Common myeloid progenitor, CD34-positive (primary cell): ENCODE measurements at places on chromosomes 7 and 10.

DNA sequence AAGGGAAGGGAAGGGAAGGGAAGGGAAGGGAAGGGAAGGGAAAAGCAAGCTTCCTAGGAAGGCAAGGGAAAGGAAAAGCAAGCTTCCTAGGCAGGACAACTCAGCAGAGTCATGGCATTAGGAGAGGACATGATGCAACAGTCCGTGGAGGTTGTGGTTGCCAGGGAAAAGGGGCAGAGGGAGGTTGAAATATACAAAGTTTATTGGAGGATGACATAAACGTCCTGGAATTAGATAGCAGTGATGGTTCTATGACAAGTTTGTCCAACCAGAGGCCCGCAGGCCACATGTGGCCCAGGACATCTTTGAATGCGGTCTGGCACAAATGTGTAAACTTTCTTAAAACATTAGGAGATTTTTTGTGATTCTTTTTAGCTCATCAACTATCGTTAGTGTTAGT is 59.8 kb upstream of the OPN4 start:
- no peaks in the 10 kb centered on the region for H3K27me3 ChIP-seq
- H3K36me3 ChIP-seq: no peaks in the 10 kb centered on the region
- no peak for DNase-seq
- peaks cover 1% of the 10 kb centered on the region for H3K4me1 ChIP-seq
- H3K4me3 ChIP-seq: no peak overlapping the region

DNA sequence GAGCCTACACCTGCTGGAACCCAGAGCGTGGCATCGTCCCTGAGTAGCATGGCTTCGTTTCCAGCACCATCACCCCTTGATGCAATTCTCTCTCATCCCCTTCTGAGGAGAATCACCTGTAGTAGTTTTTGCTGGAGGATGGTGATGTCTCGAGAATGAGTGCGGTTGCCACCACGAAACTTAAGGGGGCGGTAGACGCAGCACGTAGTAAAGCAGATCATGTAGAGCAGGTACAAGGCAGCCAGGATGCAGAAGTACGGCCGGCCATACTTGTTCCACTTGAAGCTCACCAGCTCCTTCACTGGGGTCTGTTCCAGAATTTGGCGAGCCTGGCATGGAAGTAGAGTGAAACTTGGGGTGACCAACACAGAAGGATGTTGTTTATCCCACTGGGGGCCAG is 8.1 kb downstream of the TRPV5 start:
- no peaks in the 10 kb centered on the region for H3K36me3 ChIP-seq
- no peak overlapping the region for H3K4me3 ChIP-seq
- peaks cover 7% of the 10 kb centered on the region for H3K4me1 ChIP-seq
- no peaks in the 10 kb centered on the region for H3K27me3 ChIP-seq

DNA sequence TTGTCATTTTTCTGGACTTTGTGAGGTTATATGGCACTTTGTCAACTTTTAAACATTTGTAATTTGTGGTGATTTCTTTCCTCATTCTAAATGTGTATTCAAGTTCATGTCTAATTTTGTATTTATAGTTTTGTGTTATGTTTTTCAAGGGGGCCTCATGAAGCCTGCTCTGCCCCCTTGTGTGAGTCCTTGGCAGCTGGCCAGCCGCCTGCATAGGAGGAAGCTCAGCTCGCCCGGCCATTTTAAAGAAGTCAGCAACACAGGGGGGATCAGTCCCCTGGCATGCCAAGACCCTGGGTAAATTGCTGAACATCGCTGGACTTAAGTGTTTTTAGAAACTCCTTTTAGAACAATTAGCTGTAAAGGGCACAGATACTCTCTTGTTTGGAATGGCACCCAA is 123.0 kb downstream of the ANLN start:
- peaks cover 8% of the 10 kb centered on the region for H3K4me1 ChIP-seq
- H3K4me3 ChIP-seq: no peak overlapping the region
- DNase-seq: peak; percentile 63
- no peak overlapping the region for H3K27ac ChIP-seq

- DNase-seq: no peak
- no peaks in the 10 kb centered on the region for H3K27me3 ChIP-seq
- H3K4me3 ChIP-seq: no peak overlapping the region
- no peaks in the 10 kb centered on the region for H3K4me1 ChIP-seq
- no peak overlapping the region for H3K27ac ChIP-seq
Observed at GRCh38 chr7:25583621-25584020, 355.3 kb upstream of the NPVF start.

- H3K36me3 ChIP-seq: peaks cover 33% of the 10 kb centered on the region
- H3K27ac ChIP-seq: no peak overlapping the region
- no peaks in the 10 kb centered on the region for H3K27me3 ChIP-seq
- peaks cover 15% of the 10 kb centered on the region for H3K4me1 ChIP-seq
Observed at GRCh38 chr10:69345402-69345801, 67.1 kb downstream of the HK1 start.

DNA sequence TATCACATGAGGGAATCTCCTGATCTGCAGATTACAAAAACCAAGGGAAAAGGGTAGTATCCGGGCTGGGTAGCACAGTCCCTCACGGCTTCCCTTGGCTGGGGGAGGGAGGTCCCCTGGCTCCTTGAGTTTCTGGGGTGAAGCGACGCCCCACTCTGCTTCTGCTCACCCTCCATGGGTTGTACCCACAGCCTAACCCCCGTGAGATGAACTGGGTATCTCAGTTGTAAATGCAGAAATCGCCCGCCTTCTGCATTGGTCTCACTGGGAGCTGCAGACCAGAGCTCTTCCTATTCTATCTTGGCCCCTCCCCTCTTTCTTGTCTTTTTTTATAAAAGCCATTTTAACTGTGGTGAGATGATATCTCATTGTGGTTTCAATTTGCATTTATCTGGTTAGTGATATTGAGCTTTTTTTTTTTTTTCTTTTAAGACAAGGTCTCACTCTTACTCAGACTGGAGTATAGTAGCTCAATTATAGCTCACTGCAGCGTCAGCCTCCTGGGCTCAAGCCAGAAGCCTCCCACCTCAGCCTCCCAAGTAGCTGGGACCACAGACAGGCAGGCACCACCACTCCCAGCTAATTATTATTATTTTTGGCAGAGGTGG is 87.8 kb downstream of the ABCC2 start:
- H3K4me3 ChIP-seq: peak overlapping the region; percentile 32
- no peaks in the 10 kb centered on the region for H3K4me1 ChIP-seq
- H3K27me3 ChIP-seq: peaks cover 54% of the 10 kb centered on the region
- no peak overlapping the region for H3K27ac ChIP-seq
- no peaks in the 10 kb centered on the region for H3K36me3 ChIP-seq

- H3K36me3 ChIP-seq: peaks cover 77% of the 10 kb centered on the region
- no peaks in the 10 kb centered on the region for H3K4me1 ChIP-seq
- no peaks in the 10 kb centered on the region for H3K27me3 ChIP-seq
- H3K27ac ChIP-seq: no peak overlapping the region
Observed at GRCh38 chr7:107206136-107206535, 37.3 kb downstream of the HBP1 start.

GRCh38 chr7:91551377-91552175 is 287.3 kb downstream of the FZD1 start:
- H3K27me3 ChIP-seq: no peaks in the 10 kb centered on the region
- no peaks in the 10 kb centered on the region for H3K4me1 ChIP-seq
- no peaks in the 10 kb centered on the region for H3K36me3 ChIP-seq

GRCh38 chr10:94858005-94858404 is 80.5 kb upstream of the CYP2C9 start:
- H3K4me1 ChIP-seq: no peaks in the 10 kb centered on the region
- H3K27ac ChIP-seq: no peak overlapping the region
- no peaks in the 10 kb centered on the region for H3K27me3 ChIP-seq
- no peaks in the 10 kb centered on the region for H3K36me3 ChIP-seq
- no peak overlapping the region for H3K4me3 ChIP-seq

GRCh38 chr10:131933016-131933695 is 32.3 kb downstream of the PPP2R2D start:
- H3K4me1 ChIP-seq: no peaks in the 10 kb centered on the region
- H3K27me3 ChIP-seq: no peaks in the 10 kb centered on the region
- no peak overlapping the region for H3K27ac ChIP-seq

DNA sequence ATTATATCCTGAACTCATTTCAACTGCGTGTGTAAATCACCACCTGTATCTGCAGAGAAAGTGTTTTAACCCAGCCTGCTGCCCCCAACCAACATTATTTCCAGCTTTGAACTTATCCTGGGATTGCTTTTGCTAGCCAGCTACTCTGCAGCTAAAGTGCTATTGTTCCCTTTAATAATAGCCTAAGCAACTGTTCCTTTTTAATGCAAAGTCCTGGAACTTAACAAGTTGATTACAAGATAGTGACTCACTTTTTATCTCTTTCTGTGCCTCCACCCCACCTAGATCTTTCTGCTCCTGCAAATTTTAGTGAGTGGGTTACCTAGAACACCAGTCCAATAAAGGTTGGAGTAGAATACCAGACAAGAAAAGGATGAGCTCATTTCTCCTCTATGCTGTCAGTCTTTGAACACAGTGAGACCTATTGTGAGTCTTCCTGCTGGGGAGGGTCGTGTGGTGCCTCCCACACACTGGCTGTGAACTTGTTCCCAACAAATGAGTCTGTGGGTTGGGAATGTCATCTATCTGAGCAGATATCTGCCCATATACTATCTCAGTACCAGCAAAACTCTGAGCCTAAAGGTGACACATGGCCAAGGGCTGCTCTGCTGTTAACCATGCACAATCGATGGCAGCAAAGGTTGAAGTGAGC is 137.7 kb downstream of the FAM204A start:
- no peak for DNase-seq
- peaks cover 3% of the 10 kb centered on the region for H3K27me3 ChIP-seq
- H3K4me1 ChIP-seq: no peaks in the 10 kb centered on the region
